ENCODE measurements at places on chromosomes 5 and 9. TPM values are rescaled to one million over a fixed set of nuclear protein-coding genes. Genes with fewer than 3 reads are reported as not detected.

DNA sequence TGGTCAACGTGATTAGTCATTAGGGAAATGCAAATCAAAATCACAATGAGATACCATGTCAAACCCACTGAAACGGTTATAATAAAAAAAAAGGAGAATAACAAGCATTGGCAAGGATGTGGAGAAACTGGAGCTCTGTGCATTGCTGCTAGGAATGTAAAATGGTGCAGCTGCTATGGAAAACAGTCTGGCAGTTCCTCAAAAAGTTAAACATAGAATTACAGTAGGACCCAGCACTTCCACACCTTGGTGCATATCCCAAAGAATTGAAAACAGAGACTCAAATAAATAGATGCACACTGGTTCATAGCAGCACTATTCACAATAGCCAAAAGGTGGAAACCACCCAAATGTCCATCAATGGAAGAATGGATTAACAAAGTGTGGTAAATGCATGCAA, 201.5 kb upstream of the TUT7 start:
- DNase-seq: no peak

Gene DMRTA1
- total RNA-seq: 1.4 TPM

DNA sequence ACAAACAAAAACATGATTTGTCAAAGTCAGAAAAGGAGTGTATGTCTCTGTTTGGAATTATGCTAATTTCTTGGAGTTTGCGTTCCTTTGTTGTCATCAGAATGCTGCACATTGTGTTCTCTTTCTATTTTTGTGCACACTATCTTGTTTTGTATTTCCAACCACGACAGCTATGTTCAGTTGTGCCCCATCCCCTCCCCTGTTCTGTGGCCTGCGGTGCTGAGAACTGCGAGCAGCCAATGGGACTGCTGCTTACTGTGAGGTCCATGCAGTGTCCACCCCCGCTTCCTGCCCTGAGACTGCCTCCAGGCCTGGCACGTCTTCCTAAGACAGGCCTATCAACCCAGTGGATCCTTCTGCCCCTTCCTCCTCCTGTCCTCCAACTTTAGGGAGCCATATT, 76.8 kb downstream of the PALM2AKAP2 start:
- DNase-seq: peak; percentile 12

DNA sequence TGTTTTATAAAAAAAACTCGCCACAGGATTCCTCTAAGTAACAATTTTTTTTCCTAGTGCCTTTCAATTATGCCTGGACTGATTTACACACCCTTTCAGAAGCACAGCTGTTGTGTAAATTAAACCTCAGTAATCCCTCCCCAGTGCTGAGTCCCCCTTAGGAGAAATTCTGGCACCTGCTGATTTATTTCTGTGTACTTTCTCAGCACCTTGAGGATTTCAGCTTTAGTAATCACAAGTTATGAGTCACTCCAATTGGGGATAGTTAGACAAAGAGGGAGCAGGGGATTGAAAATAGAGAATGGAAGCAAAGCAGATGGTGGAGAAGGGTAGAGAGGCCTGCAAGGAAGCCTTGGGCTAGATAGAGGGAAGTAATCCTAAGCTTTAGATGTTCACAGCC, 171.7 kb downstream of the TTLL11 start:
- no peak for DNase-seq

DNA sequence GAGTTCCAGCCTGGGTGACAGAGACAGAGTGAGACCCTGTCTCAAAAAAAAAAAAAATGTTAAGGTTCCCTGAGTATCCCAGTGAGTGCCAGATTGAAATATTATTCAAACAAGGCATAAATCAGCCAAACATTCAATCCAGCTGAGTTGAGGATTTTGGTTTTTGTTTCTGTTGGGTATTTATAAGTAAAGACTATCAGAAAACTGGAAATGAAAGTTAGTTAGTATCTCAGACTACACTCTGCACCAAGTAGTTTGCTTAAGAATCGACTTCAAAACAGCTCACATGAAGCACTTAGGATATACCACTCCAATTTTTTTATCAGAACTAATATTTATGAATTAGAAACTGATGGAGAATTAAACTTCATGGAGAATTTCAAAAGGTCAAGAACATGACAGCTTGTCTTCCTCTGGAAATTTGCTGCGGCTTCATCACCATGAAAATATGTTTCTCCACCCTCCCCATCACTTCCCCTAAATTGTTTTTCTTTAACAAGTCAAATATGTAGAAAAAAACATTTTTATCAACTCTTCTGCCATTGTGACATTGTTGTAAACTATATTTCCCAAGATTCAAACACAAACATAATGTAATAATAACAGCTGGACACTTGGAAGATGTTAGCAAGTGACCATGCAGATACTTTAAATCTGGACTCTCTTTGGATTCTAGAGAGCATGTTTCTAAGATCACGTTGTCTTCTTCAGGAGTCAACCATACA, 110.0 kb upstream of the PTGER4 start:
- DNase-seq: no peak

Gene BARHL1
- not detected for total RNA-seq

GRCh38 chr9:37336150-37336549, 86.3 kb upstream of the GRHPR start:
- no peak for DNase-seq

DNA sequence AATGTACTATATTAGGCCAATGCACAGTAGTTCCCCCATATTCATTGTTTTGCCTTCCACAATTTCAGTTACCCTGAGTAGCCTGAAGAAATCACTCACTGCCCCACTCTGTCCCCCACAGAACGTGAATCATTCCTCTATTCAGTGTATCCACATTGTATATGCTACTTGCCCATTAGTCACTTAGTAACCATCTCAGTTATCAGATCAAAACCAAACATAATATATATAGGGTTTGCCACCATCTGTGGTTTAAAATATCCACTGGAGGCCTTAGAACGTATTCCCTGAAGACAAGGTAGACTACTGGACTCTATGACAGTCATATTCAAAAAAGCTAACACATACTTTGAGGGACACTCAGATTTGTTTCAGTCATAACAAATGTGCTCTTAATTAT, 465.7 kb upstream of the RGMB start:
- peak; percentile 40 for DNase-seq

DNA sequence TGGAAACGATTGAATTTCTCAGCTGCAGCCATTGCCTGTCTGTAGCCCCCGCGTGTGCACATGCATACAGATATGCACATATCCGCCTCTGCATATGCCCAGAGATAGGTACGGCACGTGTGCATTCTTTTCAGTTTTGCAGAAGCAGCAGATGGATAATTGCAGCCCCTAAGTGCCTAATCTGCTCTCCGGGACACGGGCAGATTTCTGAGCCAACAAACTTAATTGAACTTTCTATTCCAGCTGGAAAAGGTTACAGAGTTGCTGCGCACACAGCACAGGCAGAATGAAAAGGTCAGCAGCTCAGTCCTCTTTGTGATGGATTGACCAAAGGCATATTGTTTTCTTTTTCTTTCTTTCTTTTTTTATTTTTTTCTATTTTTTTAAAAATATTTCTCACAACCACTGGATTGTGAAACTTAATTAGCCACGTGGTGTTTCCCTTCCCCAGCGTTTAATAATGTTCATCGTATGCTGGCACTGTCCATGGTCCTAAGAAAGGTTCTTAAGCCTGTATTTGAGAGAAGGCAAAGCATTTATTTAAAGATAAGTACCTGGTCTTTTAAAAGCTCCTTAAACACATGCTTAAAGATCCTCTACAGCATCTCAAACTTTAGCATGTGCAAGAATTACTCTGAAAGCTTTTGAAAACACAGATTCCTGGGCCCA, 270.2 kb upstream of the BRINP1 start:
- no peak for DNase-seq

GRCh38 chr9:130664251-130665028, at the start of gene PRDM12:
TSS of gene PRDM12 (plus strand) at chr9:130664594. CDS start at chr9:130664654, 60 bp downstream.
- DNase-seq: no peak

- DNase-seq: no peak
Observed at GRCh38 chr5:396531-396961, 46.4 kb upstream of the EXOC3 start.

Gene SLC22A5
- 6.9 TPM for total RNA-seq

DNA sequence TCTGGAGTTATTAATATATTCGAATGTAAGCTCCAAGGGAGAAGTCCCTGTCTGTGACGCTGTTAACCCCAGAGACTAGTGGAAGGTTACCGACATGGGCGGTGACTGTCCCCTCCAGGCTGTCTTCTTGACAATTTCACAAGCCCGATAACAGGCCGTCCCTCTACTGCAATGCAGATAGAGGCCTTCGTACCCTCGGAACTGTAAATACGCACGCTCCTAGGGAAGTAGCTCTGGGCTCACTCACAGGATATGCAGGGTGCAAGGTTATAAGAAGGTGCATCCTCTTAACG, 680 bp upstream of the RFK start:
- peak; percentile 36 for DNase-seq

Gene PCSK5
- 2.4 TPM for total RNA-seq

Gene STC2
- 36.6 TPM for total RNA-seq
